ENCODE measurements at places on chromosomes 2 and 18.

DNA sequence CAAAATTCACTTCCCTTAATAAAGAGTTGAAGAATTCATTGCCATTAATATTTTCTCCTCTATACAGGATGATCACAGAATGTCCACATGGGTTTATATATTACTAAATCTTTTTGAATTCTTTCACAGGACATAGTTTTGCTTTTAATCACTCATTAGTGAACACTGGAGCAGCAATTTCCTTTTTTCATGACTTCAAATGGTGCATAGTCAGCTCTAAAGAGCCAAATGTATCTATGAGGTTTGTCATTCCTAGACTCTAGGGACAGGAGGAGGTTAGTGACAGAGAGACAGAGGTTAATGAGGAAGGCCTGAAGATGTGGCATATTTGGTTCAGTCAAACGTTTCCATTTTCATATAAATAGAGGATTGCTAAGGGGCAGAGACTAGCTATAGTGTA, 111.8 kb downstream of the FSHR start:
- no peak for DNase-seq

- no peak for DNase-seq
These were observed 2.2 kb downstream of the INO80D start for GRCh38 chr2:206083602-206084438.

DNA sequence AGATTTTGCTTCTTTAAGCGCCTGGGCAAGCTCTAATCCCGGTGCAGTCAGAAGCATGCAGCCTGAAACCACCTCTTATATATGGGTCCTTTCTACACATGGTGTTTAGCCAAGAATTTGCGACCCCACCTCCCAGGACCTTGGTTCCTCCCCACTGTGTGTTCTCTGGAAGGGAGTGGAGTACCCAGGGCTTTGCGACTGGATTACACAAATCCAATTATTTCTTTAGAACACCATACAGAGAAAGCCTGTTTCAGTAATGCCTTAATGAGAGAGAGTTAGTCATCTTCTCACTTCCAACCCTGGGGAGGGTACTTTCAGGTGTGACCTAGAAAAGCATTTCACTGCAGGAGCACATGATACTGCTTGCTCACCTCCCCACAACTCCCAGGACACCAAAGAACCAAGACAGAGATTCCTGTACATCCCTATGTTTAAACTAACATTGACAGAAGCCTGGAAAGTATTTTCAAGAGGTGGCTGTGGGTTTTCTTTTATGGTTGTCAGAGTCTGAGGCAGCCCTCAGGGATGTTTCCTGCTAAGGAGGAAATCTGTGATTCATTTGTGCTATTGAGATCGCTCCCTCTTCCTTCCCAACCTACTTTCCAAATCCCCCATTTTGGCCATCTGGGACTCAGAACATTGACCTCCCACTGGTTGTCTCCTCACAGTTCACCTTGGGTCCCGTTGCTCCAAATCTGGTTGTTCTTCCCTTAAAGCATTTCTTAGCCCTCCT, at the start of gene CAPN14:
TSS of gene CAPN14 (minus strand) at position 51 of the 736 bp plus-strand sequence. CDS start 12,068 bp downstream, outside the sequence.
- no peak for DNase-seq

- no peak for DNase-seq
These were observed 1174.0 kb upstream of the SLC39A10 start for GRCh38 chr2:194483041-194483440.

- DNase-seq, result no peak
These were observed 66.5 kb upstream of the TMEM200C start for GRCh38 chr18:5961828-5962150.

GRCh38 chr18:22228976-22229375, 59.6 kb downstream of the GATA6 start:
- no peak for DNase-seq

DNA sequence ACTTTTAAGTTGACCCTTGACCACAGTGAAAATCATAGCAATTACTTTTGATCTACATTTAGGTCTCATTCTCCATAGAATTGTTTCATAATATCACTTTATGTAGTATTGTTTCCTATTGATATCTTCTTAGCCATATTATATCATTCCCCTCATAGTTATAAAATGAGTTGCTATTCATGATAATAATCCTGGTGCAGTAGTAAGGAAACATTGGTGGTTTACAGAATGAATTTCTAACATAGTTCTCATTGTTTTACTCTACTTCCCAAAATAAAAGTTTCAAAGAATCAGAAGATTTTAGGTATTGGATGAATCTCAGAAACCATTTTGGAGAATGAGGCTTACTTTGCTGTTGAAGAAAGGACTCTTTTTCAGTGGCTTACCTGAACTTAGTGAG, 246.0 kb downstream of the PARD3B start:
- no peak for DNase-seq

- DNase-seq, result no peak
These were observed 19.8 kb upstream of the MARCHF4 start for GRCh38 chr2:216392018-216392562.

DNA sequence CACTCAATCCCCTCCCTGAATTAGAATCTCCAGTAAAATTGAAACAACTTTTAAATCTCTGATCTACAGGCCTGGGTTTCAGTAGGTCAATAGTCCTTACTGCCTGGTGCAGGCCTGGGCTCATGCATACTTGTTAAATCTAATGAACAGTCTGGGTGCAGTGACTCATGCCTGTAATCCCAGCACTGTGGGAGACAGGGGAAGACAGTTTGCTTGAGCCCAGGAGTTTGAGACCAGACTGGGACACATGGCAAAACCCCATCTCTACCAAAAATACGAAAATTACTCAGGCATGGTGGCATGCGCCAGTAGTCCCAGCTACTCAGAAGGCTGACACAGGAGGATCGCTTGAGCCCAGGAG, 94.7 kb upstream of the SP3 start:
- DNase-seq, result no peak

- no peak for DNase-seq
These were observed 12.4 kb upstream of the TANK start for GRCh38 chr2:161147856-161148255.

DNA sequence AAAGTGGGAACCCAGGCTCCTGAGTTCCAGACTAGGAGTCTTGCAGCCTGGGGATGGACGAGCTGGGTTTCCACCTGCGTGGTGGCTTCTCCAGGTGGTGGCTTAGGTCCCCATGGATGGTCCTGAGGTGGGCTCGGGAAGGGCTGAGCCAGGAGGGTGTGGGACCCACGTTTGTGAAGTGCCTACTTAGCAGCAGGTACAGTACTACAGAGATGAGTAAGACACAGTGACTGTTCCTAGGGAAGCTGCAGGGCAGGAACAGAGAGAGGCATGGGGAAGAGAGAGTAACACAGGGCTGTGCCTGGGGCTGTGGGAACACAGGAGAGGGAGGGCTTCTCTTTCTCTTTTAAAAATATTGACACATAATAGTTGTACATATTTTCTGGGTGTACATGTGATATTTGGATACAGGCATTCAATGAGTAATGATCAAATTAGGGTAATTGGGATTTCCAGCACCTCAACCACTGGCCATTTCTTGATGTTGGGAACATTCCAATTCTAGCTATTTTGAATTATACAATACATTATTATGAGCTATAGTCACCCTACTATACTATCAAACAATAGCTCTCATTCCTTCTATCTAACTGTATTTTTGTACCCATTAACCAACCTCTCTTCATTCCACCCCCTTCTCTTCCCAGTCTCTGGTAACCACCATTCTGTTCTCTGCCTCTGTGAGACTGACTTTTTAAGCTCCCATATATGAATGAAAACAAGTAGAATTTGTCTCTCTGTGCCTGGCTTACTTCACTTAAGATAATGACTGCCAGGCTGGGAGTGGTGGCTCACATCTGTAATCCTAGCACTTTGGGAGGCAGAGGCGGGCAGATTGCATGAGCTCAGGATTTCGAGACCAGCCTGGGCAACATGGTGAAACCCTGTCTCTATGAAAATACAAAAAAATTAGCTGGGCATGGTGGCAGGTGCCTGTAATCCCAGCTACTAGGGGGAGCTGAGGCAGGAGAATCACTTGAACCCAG, 15.0 kb downstream of the TOGARAM2 start:
- no peak for DNase-seq

DNA sequence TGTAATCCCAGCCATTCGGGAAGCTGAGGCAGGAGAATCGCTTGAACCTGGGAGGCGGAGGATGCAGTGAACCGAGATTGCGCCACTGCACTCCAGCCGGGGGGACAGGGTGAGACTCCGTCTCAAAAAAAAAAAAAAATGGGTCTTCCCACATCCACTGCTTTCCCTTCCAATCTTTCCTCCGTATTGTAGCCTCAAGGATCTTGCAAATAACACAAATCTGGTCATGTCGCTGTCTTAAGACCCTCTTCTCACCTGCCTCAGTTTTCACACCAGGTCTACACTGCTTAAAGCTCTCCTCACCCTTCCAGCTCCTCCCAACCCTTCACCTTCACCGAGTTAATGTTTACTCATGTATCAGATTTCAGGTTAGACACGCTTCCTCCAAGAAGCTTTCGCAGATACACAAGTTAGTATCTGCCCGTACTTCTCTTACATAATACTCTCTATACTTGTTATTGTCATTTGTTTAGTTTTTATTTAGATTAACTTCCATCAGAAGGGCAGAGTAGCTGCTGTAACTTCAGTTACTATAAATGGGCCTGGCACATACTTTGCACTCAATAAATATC, 1.5 kb downstream of the IER3IP1 start:
- DNase-seq, result no peak

- DNase-seq, result no peak
These were observed 22.4 kb downstream of the ZNF532 start for GRCh38 chr18:58886864-58887612.

DNA sequence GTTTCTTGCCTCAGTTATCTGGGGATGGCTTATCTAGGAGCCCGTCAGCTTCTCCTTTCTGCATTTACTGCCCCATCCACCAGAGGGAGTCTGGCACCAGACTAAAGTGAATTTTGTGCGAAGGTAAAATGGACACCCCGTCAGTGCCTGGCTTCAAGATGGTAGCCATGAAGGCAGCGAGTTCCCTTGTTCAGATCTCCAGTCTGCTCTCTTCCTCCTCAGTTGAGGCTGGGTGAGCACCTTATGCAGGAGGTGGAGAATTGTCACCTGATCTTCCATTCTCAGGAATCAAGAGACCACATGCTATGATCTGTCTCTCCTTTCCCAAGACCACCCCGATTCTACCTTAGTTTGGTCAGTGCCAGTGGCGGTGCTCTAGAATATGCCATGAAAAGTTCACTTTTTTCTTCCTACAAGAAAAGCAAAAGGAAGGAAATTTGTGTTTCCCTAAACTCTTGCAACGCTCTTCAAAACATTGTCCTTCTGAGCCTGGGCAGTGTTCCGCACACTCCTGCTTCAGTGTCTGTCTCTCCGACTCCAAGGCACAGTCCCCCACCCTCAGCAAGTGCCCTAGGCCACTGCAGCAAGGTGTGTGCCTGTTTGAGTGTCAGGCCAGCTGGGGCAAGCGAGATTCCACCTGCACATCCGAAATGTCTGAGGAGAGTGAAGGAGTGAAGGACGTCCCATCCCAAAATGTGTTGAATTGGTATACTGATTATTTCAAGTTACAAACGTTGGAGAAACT, 168.6 kb downstream of the SS18 start:
- peak; percentile 36 for DNase-seq

GRCh38 chr2:127072970-127073369, 34.0 kb downstream of the BIN1 start:
- DNase-seq, result no peak

DNA sequence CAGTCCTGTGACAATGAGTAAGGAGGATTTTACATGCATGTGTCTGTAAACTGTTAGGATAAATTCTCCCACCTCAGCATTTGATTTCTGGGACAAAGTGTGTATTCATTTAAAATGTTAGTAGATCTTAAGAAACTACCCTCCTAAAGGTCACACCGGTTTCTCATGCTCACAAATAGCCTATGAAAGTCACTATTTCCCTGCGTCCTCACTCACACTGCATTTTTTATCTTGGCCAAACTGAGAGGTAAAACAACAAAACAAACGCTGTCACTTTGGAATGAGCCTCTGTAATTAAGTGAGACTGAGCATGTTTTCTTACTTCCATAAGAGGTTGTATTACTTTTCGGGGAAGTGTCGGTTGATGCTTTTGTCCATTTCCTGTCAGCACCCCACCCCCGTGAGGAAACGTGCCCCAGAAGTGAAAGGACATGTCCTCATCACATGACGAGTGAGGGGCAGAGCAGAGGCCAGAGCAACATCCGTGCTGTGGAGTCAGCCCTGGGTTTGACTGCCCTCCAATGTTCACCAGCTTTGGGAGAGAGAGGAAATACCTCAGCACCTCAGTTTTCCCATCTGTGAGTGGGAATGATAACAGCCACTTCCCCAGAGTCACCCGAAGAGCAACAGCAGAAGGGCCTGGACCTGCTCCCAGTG, 3.1 kb downstream of the GYPC start:
- no peak for DNase-seq

DNA sequence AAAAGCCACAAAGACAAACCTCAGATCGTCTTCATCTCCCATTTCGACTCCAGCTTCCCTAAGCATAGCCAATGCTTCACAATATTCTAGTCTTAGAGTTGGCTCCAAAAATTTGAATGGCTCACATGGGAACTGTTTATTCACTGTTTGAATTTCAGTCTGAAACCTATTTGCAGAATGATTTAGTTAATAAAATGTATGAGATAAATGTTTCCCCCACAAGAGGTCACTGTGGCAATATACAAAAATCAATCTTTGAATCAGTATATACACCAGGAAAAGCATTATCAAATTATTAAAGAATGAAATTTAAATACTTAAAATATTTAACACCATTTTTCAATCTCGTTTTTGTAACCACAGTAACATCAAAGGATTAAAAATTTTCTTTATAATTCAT, 40.0 kb upstream of the MCM6 start:
- DNase-seq, result no peak

- no peak for DNase-seq
These were observed 19.0 kb downstream of the TWSG1 start for GRCh38 chr18:9353596-9353995.

DNA sequence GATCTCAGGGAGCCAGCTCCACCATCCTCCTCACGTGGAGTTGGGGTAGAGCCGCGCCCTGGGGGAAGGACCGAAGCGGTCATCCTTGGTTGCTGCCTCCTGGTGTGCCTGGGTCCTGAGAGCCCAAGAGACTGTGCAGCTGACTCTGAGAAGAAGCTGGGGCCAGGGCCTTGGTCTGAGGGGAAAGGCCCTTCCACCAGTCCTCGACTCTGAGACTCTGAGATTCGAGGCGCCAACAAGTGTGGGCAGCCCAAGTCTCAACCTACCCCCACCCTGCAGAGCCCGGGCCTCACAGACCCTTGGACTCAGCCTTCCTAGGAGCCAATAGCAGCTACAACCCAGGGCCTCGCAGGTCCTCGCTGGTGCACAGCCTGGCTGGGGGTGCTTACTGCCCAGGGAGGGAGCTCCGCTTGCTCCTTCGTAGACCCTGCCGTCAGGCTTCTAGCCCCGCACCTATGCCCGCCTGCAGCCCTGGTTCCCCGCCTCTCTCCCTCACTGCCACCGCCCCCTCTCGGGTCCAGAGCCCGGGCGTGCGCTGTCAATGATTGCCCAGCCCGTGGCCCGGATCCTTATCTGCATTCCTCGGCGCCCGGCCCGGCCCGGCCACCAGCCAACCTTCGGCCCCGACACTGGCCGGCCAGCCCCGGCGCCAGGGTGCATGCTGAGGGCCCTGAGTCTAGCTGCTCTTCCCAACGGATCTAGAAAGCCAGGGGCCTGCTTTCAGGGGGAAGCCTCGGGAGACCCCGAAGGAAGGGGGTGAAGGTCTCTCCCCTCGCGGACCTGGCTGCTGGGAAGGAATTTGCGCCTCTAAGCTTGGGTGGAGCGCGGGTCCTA, 2.0 kb downstream of the IHH start:
- DNase-seq, result no peak

GRCh38 chr2:63874204-63875130, 32.8 kb downstream of the UGP2 start:
- DNase-seq, result no peak

- no peak for DNase-seq
These were observed 31.0 kb downstream of the EDAR start for GRCh38 chr2:108958002-108958401.

GRCh38 chr2:240685771-240686371, 3.2 kb upstream of the AQP12B start:
- DNase-seq, result no peak
